BJ (cell line): ENCODE measurements at places on chromosomes 11 and 22. TPM values are rescaled to one million over a fixed set of nuclear protein-coding genes. Genes with fewer than 3 reads are reported as not detected.

Gene PLAAT2
- not detected in 2 replicates for polyA plus RNA-seq

- peak; percentile 80 for DNase-seq
Measured at GRCh38 chr11:47946682-47947559, 33.4 kb upstream of the PTPRJ start.

GRCh38 chr22:39284983-39285382 is 34.4 kb downstream of the RPL3 start:
- no peak for DNase-seq

GRCh38 chr11:36578458-36578857 is 10.7 kb downstream of the RAG1 start:
- no peak for DNase-seq

DNA sequence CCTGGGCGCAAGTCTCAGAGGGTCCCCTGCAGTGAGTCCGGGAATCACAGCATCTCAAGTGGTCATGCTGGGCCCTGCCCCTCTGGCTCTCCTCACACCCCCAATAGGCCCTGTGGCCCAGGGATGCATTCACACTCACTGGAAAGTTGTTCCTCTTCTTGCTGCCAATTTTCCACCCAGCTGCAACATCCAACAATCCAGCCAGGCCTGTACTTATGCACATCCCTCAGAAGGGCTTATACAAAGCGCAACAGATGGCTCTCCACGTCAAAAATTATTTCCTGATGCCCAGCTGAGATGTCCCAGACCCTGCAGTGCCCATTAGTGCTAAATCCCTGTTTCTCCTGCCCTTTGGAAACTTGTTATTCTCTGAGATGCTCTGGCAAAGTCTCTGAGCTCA is 407.8 kb upstream of the NARS2 start:
- DNase-seq: no peak

Gene GTSE1
- 8.2 and 12.2 TPM in 2 replicates for polyA plus RNA-seq
